ENCODE measurements at places on chromosomes 11 and 22. TPM values are rescaled to one million over a fixed set of nuclear protein-coding genes. Genes with fewer than 3 reads are reported as not detected.
A peak's percentile ranks its signal among the peaks of the same experiment; 100 is the strongest.

DNA sequence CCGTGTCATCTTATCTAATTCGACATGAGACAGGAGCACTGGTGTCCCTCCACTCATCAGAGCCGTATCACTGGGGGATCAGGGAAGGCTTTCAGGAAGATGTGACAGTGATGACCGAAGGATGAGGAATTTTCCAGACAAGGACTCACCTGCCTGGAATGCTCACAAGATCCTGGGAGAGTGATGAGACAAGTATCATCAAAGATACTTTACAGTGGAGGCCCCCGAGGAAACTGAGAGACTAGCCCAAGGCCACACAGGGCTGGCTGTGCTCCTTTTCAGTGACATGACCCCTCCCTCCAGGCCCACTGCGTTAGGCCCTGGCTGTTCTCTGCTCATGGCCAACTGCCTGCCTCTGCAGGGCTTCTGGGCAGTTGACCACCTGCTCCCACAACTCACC, 13.0 kb downstream of the CLPB start:
- no peak overlapping the region for H3K4me3 ChIP-seq
- H3K36me3 ChIP-seq = peaks cover 7% of the 10 kb centered on the region
- no peaks in the 10 kb centered on the region for H3K27me3 ChIP-seq
- DNase-seq = no peak
- no peak overlapping the region for H3K27ac ChIP-seq

DNA sequence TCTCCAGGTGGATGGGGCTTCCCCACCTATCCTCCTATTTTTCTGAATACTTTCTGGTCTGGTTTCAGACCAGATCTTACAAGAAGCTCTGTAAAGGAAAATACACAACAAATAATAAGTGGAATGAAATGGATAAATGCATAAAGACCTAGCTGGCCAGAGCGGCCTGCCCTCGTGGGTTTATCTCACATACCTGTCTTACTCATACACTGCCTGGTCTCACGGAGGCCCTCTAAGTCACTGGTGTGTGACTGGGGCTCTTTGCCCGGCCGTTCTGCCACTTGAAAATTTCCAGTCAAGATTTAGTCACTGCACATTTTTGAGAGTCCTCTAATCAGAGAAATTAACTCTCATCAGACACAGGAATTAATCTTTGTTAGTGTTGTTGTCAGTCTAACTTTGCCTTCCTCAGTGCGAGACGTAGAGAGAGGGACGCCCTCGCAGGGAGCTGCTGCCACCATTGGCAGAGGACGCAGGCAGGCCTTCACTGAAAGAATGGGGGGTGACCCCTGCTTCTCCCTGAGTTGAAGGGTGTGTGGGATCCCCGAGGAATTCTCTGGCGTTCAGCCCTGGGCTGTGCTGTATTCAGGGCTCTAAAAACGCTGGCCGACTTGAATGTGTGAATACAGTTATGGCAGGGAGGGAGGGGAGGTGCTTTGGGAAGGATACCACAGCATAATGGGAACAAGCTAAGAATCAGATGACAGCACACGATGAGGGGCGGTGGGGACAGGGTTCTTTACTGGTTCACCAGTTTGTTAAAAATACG, 46.3 kb upstream of the CADM1 start:
- H3K27me3 ChIP-seq = peaks cover 2% of the 10 kb centered on the region
- H3K4me1 ChIP-seq = no peaks in the 10 kb centered on the region
- DNase-seq = no peak
- H3K27ac ChIP-seq = no peak overlapping the region
- H3K4me3 ChIP-seq = no peak overlapping the region

DNA sequence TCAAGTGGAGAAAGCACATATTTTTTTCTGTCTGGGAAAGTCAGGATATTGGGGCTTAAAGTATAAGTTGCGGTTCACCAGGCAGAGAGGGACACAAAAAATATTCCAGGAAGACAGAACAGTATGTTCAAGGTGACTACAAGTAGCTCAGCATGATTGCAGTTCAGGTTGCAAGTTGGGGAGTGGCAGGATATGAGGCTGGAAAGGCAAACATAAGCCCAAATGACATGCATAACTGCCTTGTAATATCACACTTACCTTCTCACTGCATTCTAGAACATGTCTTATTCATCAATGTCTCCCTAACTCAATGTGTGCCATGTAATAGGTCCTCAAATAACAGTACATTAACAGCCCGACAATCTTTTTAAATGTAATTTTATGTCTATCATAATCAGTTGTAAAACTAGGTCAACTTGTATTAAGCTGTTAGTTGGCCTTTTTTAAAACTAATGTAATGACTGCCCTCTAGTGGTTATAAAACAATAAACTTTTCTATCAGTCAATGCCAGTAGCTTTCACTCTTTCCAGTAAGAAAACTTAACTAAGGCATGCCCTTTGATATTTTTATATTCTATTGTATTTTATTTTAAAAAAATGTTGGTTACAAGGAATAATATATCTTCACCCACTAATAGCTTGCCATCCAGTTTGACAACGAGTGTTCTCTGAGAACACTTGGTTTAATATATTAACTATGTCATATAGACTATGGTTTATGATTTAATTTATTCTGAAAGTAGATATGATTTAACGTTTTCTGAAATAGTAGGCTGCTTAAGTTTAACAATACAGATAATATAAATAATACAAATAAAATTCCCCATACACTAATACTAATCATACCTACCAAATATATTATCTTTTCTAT, 39.4 kb upstream of the CFAP300 start:
- DNase-seq = no peak
- H3K27me3 ChIP-seq = peaks cover 7% of the 10 kb centered on the region
- peaks cover 7% of the 10 kb centered on the region for H3K4me1 ChIP-seq
- H3K36me3 ChIP-seq = no peaks in the 10 kb centered on the region
- H3K4me3 ChIP-seq = no peak overlapping the region

DNA sequence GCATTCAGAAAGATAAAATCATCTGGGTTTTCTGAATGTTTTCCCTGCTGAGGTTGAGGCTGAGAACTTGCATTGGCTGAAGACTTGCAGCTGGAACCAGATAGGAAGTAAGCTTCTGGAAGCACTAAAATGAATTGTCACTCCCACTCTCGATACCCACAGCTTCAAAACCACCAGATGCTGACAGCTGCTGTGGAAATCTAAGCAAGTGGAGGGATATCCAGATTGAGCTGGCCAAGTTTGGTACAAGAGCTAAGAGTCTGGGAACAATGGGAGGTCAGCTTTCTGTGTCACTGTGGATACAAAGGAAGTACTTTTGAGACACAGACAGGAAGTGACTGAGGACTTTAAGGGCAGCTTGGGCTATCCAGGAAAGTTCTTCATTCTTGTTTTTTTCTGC, 51.3 kb upstream of the CD44 start:
- peaks cover 4% of the 10 kb centered on the region for H3K36me3 ChIP-seq
- peak; percentile 9 for DNase-seq
- peaks cover 50% of the 10 kb centered on the region for H3K4me1 ChIP-seq

DNA sequence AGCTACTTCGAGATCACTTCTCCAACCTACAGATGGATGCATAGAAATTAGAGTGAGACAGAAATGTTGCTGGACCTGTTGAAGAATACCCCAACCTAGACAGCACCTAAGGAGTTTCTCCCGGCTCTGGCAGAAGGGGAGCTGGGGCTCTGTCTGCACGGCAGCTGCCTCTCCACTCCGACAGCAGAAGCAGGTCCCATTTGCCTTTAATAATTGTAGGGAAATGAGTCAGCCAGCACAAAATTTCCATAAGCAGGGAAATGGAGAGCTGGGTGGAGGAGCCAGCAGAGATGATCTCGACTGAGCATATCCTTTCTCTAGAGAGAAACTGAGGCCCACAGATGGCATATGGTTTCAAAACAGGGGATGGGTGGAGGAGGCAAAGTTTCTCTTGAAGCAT, 80.1 kb downstream of the EFCAB6 start:
- H3K4me1 ChIP-seq = no peaks in the 10 kb centered on the region
- no peak overlapping the region for H3K4me3 ChIP-seq
- H3K27ac ChIP-seq = no peak overlapping the region
- no peaks in the 10 kb centered on the region for H3K27me3 ChIP-seq

- no peak overlapping the region for H3K4me3 ChIP-seq
- H3K27me3 ChIP-seq = peaks cover 12% of the 10 kb centered on the region
- no peaks in the 10 kb centered on the region for H3K36me3 ChIP-seq
- no peak overlapping the region for H3K27ac ChIP-seq
- H3K4me1 ChIP-seq = peaks cover 5% of the 10 kb centered on the region
Measured at GRCh38 chr11:8779107-8779506, 96.5 kb downstream of the RPL27A start.

Gene TPBGL
- total RNA-seq = 0.34 TPM

Data from activated T-helper 1 cell treated with anti-CD3 and anti-CD28 coated beads, Interleukin-12 subunit alpha, Interleukin-12 subunit beta, Interleukin-2, Interleukin-4 antibody, amounts not matched to agents 30 ng/mL and 10 ng/mL and 1 ng/mL, durations not matched to agents 14 hours and 24 hours and 36 hours (primary cell).